ENCODE measurements at places on chromosomes 13 and 19. TPM values are rescaled to one million over a fixed set of nuclear protein-coding genes. Genes with fewer than 3 reads are reported as not detected.

GRCh38 chr13:33931397-33932311, 113.7 kb downstream of the RFC3 start:
- no peak for DNase-seq
- H3K27ac ChIP-seq: no peak overlapping the region
- peaks cover 3% of the 10 kb centered on the region for H3K4me1 ChIP-seq
- no peaks in the 10 kb centered on the region for H3K36me3 ChIP-seq
- H3K27me3 ChIP-seq: no peaks in the 10 kb centered on the region

DNA sequence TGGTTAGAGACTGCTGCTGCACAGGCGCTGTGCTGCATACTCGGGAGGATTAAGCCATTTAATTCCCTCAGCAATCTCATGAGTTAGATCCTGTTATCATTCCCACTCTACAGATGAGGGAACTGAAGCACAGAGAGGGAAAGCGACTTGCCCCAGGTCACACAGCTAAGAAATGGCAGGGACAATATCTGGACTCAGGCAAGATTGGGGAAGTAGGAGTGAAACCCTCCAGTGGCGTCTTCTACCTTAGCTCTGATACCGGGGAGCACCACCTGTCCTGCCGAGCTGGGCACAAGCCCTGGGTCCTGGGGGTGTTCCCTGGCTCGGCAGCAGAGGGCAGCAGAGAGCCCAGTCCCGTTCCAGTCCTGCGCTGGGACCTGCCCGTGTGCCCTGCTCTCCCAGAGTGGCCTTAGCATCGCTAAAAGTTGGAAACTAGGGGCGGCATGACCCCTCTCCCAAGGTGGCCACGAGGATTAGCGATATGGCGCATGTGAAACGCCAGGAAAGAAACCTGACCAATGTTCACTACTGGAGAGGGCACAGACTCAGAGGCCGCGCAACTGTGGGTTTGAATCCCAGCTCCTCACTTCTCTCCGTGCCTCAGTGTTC, 20.5 kb downstream of the CYTH2 start:
- H3K4me1 ChIP-seq: no peaks in the 10 kb centered on the region
- DNase-seq: peak; percentile 88
- no peaks in the 10 kb centered on the region for H3K36me3 ChIP-seq
- no peak overlapping the region for H3K27ac ChIP-seq
- H3K4me3 ChIP-seq: no peak overlapping the region

DNA sequence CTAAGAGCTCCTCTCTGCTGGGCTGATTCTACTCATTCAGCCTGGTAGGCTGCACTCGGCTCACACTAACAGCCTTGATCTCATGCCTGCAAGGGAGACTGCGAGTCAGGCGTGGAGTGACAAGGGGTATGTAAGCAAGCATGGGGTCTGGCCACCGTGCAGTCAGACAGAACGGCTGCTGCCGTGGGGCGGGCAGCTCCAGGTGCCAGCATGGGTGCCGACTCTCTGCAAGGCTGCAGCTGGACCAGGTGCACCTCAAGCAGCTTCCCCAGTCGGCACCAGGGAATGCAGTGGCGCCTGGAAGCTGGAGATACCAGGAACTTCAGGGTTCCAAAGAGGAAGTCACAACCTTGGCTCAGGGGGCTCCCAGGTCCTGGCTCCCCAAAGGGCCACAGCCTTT, 892.3 kb downstream of the OLFM4 start:
- no peak for DNase-seq
- H3K4me3 ChIP-seq: no peak overlapping the region
- no peaks in the 10 kb centered on the region for H3K36me3 ChIP-seq

DNA sequence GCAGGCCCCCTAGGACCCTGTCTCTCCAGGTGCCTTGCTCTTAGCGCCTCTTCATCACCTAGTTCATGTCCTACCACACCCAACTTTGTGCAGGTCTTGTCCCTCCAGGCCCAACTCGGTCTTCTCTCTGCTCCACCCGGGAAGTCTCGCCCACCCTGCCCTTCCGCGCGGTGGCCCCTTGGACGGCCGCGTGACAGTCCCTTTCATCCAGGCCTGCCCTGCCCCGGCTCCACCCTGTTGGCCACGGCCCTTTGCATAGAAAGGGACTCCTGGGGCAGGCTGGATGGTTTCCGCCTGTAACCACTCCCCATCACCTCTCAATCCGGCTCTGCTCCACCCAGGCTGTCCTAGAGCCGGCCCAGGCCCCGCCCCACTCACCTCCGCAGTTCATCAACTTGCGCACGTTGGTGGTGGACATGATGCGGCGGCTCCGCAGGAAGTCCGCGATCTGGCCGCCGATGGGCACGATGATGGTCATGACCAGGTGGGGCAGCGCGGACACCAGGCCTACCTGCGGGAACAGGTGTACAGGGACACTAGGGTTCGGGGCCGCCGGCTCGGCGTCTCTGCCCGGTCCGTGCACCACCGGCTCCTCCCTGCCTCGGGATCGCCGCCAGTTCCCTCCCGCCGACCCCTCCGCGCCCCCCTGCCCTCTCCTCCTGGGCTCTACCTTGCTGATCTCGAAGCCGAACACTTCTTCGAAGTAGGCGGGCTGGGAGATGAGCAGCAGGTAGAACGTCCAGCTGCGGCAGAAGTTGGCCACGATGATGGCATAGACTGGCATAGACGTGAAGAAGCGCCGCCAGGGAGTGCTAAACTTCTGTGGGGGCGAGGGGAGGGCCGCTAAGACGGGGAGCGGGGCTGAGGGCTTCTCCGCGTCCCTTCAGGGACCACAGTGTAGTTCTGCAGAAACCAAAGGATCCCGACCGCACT, 7.2 kb downstream of the GFY start:
- no peaks in the 10 kb centered on the region for H3K4me1 ChIP-seq
- no peak for DNase-seq
- no peak overlapping the region for H3K27ac ChIP-seq
- no peaks in the 10 kb centered on the region for H3K36me3 ChIP-seq
- no peak overlapping the region for H3K4me3 ChIP-seq

DNA sequence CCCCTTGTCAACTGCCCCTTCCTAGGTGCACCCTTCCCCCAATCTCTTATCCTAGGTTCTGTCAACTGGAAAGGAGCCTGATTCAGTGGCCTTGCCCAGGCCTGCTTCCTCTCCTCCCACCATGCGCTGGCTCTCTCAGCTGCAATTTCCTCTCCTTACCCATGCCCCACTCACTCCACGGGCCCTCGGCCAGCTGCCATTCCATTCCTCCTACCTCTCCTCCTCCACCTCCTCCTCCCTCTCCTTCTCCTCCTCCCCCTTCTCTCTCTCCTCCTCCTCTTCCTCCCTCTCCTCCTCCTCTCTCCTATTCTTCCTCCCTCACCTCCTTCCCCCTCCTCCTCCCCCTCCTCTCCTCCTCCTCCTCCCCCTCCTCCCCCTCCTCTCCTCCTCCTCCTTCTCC, 9.6 kb upstream of the TIMM44 start:
- no peak for DNase-seq
- H3K4me1 ChIP-seq: peaks cover 5% of the 10 kb centered on the region
- H3K27ac ChIP-seq: no peak overlapping the region
- no peaks in the 10 kb centered on the region for H3K27me3 ChIP-seq
- H3K4me3 ChIP-seq: no peak overlapping the region

GRCh38 chr19:45630463-45630862, 8.7 kb downstream of the EML2 start:
- no peaks in the 10 kb centered on the region for H3K27me3 ChIP-seq
- no peak overlapping the region for H3K27ac ChIP-seq
- no peaks in the 10 kb centered on the region for H3K4me1 ChIP-seq
- DNase-seq: no peak

GRCh38 chr13:106440866-106441265, 94.6 kb downstream of the EFNB2 start:
- peaks cover 5% of the 10 kb centered on the region for H3K27me3 ChIP-seq
- no peaks in the 10 kb centered on the region for H3K4me1 ChIP-seq
- H3K36me3 ChIP-seq: no peaks in the 10 kb centered on the region
- no peak overlapping the region for H3K4me3 ChIP-seq
- DNase-seq: no peak
- H3K27ac ChIP-seq: no peak overlapping the region

GRCh38 chr13:39945226-39945625, 289.8 kb downstream of the COG6 start:
- H3K4me3 ChIP-seq: no peak overlapping the region
- H3K4me1 ChIP-seq: no peaks in the 10 kb centered on the region
- H3K27ac ChIP-seq: no peak overlapping the region
- no peaks in the 10 kb centered on the region for H3K36me3 ChIP-seq

DNA sequence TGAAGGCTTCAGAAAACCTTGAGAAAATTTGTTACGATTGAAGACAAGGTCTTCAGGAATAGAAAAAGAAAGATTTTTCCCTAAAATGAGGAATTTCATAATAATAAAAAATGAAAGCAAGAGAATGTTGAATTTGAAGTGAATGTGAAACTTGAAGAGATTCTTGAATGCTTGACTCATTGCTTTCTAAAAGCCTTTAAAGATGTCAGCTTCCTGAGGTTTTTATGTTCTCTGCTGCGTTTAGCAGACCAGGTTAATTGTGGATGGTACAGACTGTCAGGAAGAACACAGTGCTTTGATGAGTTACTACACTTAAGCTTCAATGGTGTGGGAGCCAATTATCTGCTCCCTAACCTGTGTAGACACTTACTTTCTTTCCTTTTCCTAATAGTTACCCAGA, 96.3 kb upstream of the FNDC3A start:
- no peaks in the 10 kb centered on the region for H3K27me3 ChIP-seq
- H3K36me3 ChIP-seq: no peaks in the 10 kb centered on the region
- no peak overlapping the region for H3K27ac ChIP-seq
- DNase-seq: no peak

DNA sequence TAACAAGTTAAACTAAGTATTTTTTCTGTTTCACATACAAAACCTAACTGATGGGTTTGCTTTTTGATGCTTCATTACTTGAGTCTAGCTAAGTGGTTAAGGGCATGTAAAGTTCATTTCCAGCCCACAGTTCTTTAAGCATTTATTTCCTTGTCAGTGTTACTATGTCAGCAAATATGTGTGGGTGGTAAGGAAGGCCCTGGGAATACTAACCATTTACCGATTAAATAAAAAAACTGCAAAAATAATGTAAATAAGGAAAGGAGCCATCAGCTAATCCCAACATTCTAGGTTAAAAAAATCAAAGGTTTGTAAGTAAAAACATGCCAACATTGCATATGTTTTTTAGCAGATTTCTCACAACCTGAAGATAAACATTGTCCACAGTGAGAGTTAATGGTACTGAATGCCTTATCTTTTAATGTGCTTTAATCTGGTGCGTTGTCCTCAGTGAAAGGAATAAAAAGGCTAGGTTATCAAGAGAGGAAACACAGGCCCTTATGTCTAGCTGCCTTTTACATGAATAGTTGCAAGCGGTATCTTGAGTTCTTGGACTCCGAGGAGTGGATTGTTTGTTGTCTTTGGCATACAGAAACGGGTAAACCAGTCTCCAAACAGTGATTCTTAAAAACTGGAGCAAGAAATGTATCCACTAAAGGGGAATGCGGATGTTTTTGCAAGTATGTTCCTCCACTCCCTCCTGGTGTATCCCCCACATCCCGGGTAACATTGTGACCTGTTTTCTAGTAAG, 949.6 kb upstream of the SLC10A2 start:
- H3K27ac ChIP-seq: no peak overlapping the region
- H3K4me1 ChIP-seq: no peaks in the 10 kb centered on the region
- no peak for DNase-seq
- H3K36me3 ChIP-seq: no peaks in the 10 kb centered on the region

DNA sequence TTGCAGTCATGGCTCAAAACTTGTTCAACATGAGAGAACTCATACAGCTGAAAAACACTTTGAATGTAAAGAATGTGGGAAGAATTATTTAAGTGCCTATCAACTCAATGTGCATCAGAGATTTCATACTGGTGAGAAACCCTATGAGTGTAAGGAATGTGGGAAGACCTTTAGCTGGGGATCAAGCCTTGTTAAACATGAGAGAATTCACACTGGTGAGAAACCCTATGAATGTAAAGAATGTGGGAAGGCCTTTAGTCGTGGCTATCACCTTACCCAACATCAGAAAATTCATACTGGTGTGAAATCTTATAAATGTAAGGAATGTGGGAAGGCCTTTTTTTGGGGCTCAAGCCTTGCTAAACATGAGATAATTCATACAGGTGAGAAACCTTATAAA, 20.1 kb downstream of the ZNF283 start:
- no peaks in the 10 kb centered on the region for H3K4me1 ChIP-seq
- H3K36me3 ChIP-seq: peaks cover 7% of the 10 kb centered on the region
- peak overlapping the region; percentile 15 for H3K4me3 ChIP-seq
- DNase-seq: no peak
- H3K27ac ChIP-seq: no peak overlapping the region
- H3K27me3 ChIP-seq: no peaks in the 10 kb centered on the region

DNA sequence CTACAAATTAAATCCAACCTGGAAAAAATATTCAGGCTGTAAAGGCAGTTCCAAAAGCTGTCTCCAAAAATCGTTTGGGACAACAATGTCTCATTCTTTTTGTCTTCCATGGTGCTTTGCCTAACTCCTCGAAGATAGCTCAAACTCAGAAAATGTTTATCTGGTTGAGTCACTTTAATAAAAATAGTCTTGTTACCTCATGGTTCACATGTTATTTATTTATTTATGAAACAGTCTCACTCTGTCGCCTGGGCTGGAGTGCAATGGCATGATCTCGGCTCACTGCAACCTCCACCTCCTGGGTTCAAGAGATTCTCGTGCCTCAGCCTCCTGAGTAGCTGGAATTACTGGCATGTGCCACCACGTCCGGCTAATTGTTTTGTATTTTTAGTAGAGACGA, 4.9 kb upstream of the BRD4 start:
- H3K27me3 ChIP-seq: no peaks in the 10 kb centered on the region
- no peaks in the 10 kb centered on the region for H3K36me3 ChIP-seq
- peaks cover 5% of the 10 kb centered on the region for H3K4me1 ChIP-seq

The KLK11 gene
- not detected for total RNA-seq

The ZNF682 gene
- total RNA-seq: 2.1 TPM

The ZNF534 gene
- not detected for total RNA-seq
